ENCODE measurements at places on chromosomes 5 and 9.
A peak's percentile ranks its signal among the peaks of the same experiment; 100 is the strongest.

DNA sequence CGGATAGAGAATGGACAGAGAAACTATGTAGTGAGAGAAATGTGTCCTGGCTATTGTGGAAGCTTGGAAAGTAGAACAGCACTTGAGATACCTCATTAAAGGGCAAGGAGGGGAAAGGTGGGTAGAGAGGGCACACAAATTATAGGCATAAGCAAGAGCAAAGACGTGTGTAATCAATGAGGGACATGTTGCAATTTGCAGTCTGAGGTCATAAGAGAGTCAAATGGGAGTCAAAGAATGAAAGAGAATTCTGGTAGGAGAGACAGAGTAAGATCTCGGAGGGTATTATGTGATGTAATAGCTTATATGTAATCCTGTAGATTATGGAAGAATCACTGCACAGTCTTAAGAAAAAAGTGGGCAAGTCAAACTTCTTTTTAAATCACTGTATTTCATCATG is 312.0 kb upstream of the RGMB start:
- no peak for DNase-seq

DNA sequence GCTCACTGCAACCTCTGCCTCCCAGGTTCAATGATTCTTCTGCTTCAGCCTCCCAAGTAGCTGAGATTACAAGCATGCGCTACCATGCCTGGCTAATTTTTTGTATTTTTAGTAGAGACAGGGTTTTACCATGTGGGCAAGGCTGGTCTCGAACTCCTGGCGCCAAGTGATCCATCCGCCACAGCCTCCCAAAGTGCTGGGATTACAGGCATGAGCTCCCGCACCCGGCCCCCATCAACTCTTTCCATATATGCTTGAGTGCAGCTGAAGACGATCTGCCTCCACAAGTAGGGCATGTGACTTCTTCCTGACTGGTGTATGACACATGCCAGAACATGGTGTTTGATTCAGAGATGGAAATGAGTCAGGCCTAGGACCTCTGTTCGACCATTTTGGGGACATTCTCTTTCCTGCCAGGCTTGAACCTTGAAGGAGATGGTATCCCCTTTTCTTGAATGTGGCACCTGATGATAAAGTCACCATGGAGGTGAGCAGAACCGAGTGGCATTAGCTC is 7.5 kb upstream of the CNOT6 start:
- DNase-seq = no peak

DNA sequence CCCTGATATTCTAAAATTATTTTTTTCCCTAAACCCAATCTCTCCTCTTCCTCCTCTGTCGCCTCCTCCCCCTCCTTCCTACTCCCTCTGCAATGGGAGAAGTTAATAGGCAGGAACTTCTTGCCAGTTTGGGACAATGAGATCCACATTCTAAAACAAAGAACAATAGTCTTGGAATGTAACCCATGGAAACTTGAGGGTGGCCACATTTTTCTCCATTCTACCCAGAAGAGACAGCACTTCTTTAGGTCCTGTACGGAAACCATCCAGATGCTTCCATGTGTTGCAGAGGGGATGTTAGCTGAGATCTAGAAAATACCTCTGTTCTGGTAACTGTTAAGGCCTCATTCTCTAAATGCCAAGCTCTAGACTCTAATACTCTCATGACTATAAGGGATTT is 10.0 kb downstream of the SPARC start:
- no peak for DNase-seq

- DNase-seq = no peak
These were observed 18.4 kb downstream of the AP3B1 start for GRCh38 chr5:78275998-78276543.

- DNase-seq = peak; percentile 2
These were observed 233.8 kb downstream of the PIK3R1 start for GRCh38 chr5:68449380-68449779.

DNA sequence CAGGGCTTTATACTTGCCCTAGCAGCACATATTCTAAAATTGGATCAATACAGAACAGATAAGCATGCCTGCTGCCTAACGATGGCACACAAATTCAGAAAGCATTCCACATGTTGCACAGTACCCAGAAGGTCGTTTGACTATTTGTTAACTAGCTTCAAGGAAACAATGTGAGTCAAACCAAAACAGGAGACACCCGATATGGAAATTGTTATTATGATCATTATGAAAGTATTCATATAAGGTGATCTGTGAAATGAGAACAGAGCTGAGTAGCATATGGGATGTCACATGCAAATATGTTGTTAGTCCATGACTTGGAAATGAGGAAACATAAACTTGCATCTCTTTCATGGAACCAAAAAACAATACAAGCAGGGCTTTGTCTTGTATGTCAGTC is 56.3 kb upstream of the BICD2 start:
- no peak for DNase-seq

- no peak for DNase-seq
These were observed 974 bp upstream of the SLC12A2 start for GRCh38 chr5:128082551-128083032.

GRCh38 chr5:58279259-58279658 is 180.6 kb downstream of the PLK2 start:
- no peak for DNase-seq

GRCh38 chr5:102628441-102629175 is 126.5 kb upstream of the PAM start:
- DNase-seq = no peak

- no peak for DNase-seq
These were observed 150.5 kb downstream of the GAPVD1 start for GRCh38 chr9:125412166-125412565.

DNA sequence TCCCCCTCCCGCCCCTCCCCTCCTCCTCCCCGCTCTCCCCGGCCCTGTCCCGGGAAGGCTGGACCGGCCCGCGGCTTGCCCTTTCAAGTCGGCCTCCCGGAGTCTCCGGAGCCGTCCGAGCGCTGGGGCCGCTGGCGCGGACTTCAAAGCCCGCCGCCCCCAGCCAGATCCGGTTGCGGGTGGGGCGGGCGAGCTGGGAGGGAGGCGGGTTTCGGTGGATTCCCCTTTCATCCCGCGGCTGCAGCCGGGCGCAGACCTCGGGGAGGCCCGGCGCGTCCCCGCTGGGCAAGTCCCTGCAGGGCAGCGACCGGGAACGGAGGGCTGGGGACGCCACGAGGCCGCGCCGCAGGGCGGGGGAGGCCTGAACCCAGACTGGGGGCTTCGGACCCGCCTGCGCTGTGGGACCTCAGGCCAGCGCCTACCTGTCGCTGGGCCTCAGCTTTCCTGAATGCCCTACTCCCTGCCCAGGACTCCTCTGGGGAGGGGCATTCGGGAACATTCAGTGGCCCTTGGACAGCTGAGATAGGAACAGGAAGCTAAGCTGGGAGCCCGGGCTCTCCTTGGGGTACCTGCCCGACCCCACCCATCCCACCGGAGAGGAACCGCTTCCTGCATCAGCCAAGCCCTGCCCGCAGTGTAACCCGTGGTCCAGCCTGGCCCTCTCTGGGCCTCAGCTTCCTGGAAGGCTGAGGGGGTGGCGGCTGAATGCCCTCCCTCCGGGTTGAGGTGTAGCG is 23.4 kb downstream of the C9orf50 start:
- no peak for DNase-seq

DNA sequence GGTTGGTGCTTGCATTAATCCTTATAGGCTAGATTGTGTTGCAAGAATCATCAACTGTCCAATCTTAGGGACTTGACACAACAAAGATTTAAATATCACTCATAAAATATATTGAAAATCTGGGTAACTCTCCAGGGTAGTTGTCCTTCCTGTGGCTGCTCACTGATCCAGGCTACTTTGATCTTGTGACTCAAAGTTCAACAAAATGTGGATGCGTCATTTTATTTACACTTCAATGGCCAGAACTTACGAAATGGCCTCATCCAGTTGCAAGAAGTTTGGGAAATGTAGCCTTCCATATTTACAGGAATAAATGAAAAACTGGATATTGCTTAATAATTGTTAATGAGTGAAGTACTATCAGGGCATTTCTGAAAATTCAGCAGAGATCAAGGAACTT is 235.5 kb upstream of the ACTBL2 start:
- no peak for DNase-seq

DNA sequence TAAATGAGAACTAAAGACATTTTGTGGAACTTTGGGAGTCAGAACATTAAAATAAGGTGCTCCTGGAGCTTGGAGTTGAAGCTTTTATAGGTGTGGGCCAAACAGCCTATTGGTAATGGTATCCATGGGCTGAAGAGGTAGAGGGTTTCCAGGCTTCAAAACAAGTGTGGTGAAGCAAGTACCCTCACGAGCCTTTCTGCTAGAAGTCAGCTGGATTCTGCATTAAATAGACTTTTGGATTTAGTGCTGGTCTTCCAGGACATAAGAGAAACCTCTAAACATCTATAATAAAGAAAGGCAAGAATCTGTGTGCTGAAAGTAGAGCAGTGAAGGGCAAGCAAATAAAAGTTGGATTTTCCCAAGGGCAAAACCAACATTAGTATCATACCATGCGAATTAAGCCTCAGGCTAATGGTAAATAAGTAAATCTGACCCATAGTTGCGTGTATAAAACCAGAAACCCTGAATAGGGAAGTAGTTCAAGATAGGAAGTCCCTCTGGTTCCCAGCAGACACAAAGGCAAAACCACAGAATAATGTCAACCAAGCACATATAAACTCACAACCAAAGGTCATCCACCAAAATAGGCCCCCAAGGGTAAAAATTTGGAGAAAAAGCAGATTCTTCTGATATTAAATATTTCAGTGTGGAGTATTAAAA is 306.3 kb downstream of the TLE4 start:
- no peak for DNase-seq

GRCh38 chr5:115573133-115573532 is 28.6 kb upstream of the FEM1C start:
- no peak for DNase-seq

DNA sequence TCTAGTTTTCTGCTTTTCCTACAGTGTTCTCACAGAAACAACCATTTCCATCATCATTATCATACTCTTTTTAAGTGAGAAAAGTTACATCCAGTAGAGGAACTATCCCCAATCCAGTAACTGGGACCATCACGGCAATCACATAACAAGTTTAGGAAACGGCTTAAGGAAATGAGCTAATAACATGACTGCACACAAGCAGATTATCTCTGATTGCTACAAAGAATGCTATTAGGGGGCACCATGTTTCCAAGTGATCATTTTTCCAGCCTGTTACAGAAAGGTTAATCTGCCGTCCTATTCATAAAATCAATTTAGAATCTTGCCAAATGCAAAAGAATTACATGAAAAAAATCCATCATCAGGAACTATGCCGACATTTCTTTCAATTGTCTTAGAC is 94.6 kb downstream of the EFNA5 start:
- DNase-seq = peak; percentile 83

- DNase-seq = peak; percentile 48
These were observed 34.3 kb upstream of the MACIR start for GRCh38 chr5:103224118-103224893.

DNA sequence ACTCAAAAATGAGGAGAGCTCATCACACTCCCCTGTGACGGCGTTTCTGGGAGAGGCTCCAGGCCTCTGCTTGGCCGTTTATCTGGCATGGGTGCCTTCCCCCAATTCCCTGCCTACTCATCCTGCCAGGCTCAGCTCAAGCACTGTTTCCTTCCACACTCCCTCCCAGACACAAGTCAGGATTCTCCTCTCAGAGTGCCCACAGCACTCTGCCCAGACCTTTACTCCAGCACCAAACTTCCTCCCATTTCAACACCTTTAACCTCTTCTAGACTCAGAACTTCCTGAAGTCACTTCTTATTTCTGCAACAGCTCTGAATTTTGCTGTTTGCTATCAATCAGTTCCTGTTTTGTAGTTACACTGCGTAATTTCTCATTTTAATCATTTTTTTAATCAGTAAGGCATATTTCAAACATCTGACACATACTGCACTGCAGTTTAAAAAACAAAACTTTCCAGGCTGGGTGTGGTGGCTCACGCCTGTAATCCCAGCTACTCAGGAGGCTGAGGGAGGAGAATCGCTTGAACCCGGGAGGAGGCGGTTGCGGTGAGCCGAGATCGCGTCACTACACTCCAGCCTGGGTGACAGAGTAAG is 16.0 kb downstream of the TRMO start:
- DNase-seq = no peak

GRCh38 chr5:154352960-154353548 is 92.7 kb upstream of the SAP30L start:
- DNase-seq = no peak

- DNase-seq = peak; percentile 38
These were observed 693.8 kb downstream of the DNAH5 start for GRCh38 chr5:13250464-13251291.

- no peak for DNase-seq
These were observed 10.3 kb upstream of the PRUNE2 start for GRCh38 chr9:76916231-76916630.

DNA sequence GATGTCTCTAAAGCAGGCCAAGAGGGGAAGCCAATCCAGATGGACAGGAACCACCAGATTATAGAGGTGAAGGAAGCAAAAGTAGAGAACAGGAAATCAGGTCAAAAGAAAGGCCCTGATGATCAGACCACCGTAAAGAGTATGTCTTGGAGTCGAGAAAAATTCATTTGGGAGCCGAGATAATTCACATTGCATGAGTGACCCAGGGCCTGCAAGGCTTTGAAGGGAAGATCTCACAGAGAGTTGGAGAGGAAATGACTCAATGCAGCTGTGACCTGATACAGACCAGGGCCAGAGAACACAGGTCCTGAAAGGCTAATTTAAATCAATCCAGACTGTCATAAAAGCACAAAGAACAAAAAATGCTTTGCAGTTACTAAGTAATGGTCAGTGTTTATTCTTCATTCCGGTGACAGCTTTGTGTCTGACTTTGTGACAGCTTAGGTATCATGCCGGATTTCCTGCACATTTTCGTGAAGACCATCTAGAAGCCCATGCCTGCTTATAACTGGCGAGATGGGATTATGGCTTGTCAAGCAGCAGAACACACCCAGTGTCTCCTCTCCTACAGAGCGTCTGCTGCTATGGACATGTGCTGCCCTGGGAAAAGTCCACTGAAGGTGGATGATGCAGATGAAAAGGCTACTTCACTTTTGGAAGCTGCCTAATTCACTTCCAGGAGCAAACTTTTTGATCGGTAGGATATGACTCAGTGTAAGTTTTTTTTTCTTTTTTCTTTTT is 5.8 kb upstream of the ACTBL2 start:
- DNase-seq = no peak

- no peak for DNase-seq
These were observed 601 bp downstream of the FBXO38 start for GRCh38 chr5:148384380-148384737.

GRCh38 chr9:21144603-21145002 is 3.0 kb upstream of the IFNW1 start:
- DNase-seq = no peak
